ENCODE measurements at places on chromosomes 5 and 9.

- no peak for DNase-seq
Measured at GRCh38 chr5:132180134-132180745, 47.4 kb downstream of the P4HA2 start.

- no peak for DNase-seq
Measured at GRCh38 chr5:5971203-5971602, 407.1 kb downstream of the MED10 start.

DNA sequence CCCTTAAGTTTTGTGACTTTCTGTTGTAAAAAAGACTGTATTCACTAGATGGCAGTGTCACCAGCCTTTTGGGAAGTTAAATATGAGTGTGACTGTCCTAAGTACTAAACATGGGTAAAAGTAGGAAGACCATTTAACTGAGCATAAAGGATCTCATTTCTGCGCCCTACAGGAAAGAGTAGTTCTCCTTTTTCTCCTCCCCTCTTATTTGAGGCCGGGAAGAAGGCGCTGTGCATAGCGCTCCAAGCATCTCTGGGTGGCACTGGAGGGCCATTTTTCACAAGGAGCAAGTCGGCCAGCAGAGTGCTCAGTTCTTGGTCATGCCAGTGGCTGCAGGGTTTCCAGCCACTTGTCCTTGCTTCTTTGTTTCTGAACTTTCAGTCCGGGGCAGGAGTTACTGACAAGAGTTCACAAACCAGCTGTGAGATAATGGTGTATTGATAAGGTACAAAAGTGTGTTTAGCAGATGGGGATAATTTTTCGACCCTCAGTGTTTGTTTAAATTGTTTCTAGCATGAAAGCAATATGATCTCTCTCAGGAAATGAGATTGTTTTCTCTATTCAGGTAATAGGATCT lies 227.6 kb upstream of the DMRT1 start:
- peak; percentile 32 for DNase-seq

DNA sequence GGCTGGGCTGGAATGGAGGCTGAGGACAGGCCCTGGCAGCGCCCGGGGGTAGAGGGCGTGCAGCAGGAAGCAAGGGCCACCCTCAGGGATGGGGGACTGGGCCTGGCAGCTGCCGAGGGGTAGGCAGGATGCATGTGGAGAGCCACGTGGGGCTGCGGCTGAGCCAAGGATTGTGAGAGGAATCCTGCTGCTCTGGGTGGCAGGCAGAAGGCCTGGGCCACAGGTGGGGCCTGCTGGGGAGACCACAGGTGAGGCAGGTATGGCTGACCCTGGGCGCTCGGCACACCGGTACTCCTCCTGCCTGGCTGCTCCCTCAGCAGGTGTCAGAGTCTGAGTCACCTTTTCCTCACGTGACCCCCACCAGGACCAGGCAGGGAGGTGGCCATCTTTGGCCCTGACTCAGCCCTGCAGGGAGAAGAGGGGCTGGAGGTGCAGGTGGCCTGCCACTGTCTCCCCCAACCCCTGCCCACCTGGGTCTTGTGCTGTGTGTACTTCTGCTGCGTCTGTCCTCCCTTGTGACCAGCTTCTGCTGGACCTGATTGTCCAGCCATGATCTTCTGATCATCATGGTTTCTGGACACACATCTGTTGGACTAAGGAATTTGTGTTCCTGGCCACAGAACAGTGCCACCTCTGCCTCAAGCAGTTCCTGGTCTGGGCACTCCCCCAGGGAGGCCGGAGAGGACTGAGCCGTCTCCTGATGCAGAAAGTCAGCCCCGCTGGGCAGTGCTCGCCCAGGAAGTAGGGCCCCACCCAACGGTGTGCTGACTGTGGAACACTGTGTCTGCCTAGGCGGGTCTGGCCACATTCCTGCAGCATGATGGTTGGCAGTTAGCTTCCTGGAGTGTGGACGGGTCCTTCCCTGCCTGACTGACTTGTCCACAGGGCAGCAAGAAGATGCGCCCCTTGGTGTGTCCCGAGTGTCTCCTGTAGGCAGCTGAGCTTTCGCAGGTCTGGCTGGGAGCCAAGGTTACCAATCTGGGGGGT lies 6.4 kb downstream of the ARRDC1 start:
- peak; percentile 15 for DNase-seq

DNA sequence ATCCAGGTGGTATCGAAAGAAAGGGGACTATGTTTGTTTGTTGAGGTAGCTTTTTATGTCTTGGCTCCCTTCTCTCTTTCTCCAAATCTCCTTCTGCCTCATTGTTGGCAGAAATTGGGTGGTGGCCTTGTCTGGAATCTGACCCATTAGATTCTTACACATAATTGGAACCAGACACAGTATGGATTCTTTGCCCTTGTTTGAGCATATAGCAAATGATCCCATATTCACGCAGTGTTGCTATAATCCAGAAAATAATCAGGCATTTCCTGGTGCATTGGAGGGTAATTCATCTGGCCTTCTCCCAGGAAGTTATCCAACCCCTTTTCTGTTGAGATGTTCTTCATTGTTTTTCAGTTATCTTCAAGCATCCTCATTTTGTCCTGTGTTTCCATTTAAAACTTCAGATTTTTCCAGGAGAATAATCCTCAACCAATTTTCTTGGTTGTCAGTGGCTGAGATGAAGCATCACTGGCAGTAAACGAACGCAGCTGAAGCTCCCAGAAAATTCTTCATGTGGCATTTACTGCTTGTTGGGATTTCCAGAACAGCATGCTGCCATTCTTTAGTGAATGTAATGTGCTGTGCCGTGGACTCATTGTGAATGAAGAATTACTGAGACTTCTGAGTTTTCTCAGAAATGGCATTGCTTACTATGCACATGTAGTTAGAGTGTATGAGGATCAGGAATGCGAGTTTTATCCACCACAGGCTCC lies 70.5 kb upstream of the NTRK2 start:
- DNase-seq: no peak

GRCh38 chr5:119355685-119356611 lies at the start of gene TNFAIP8:
Gene TNFAIP8 (plus strand): TSS chr5:119356019. CDS start chr5:119356091, 72 bp downstream.
- peak; percentile 51 for DNase-seq

- DNase-seq: no peak
Measured at GRCh38 chr5:168157141-168157540, 134.3 kb upstream of the WWC1 start.

GRCh38 chr5:87151547-87151946 lies 116.1 kb upstream of the RASA1 start:
- no peak for DNase-seq

DNA sequence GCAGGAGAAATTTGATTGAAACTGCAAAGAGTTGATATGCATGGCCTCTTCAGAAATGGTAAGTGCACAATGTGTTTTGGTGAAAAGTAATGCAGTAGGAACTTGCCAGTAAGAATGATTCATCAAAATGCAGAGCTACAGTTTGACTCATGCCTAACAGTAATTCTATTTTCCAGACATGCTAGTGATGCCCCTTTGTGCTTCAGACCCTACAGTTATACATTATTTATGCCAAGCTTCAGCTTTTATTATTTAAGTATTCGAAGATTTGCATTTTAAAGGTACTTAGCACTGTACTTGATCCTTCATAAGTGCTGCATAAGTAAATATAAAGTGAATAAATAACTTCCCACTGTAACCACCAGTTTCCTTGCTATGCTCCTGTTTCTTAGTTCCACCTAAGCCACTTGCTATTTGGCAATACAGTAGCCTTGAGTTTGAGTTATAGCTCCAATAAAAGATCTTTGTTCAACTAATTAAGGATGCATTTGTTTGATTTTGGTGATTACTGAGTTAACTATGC lies 3.6 kb upstream of the SPATA31E1 start:
- DNase-seq: no peak

DNA sequence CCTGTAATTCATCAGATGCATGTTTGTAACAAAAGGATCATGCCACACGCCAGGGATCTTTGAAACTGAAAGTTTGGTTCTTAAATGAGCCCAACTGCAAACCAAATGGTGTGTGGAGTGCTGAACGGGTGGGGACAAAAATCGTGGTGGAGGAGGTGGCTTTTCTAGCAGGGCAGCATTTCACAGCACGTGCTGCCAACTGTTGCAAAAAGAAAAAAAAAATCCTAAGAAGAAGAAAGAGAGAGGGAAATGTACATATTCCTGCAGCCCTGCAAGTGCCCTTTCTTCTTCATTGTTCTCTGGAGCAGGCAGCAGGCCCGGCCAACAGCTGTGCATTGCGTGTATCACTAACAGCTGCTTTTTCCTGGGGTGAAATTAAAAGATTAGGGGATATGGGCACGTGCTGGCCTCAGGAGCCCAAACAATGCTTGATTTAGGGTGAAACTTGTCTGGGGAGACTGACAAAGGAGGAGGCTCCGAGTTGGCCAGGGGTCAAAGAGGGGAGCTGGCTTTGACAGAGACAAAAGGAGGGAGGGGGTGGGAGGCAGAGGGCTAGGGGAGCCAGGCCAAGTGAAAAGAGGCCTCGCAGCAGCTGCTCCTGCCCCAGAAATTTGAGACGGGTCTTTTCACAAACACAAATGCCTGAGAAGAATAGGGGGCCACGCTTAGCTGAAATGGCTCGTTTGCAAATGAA lies 73.0 kb downstream of the GADD45G start:
- no peak for DNase-seq

DNA sequence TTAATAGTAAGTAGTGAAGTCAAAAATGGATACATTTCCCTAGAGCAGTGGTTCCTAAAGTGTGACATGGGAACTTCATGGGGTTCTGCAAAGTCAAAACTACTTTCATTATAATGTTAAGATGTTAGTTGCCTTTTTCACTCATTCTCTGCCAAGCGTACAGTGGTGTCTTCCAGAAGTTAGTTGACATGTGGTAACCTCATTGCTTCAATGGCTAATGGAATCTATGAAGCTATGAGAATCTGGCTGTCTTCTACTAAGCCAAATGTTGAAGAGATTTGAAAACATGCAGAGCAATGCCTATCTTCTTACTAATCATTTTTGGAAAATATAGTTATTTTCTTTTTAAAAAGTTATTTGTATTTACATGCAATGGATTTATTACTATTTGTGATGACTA lies 111.8 kb downstream of the SLC12A2 start:
- no peak for DNase-seq

GRCh38 chr9:78578072-78578471 lies 281.1 kb downstream of the PSAT1 start:
- DNase-seq: no peak

DNA sequence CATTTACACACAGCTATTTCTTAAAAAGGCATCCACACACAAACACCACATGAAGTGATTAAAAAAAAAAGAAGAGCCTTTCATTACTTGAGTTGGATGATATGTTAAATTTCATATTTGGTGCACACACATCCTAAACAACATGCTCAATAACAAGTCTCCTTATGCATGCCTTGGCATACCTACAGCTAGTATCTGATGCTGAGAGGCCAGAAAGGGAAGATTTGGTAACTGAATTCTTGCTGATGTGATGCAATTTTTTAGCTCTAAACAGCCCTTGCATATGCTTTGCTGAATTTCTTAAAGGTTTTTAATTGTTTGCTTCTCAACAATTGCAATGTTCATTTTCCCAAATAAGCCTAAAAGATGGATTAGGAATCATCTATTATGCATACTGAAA lies 338.8 kb downstream of the ARL15 start:
- no peak for DNase-seq

GRCh38 chr5:113902917-113903660 lies 389.6 kb downstream of the YTHDC2 start:
- DNase-seq: no peak

DNA sequence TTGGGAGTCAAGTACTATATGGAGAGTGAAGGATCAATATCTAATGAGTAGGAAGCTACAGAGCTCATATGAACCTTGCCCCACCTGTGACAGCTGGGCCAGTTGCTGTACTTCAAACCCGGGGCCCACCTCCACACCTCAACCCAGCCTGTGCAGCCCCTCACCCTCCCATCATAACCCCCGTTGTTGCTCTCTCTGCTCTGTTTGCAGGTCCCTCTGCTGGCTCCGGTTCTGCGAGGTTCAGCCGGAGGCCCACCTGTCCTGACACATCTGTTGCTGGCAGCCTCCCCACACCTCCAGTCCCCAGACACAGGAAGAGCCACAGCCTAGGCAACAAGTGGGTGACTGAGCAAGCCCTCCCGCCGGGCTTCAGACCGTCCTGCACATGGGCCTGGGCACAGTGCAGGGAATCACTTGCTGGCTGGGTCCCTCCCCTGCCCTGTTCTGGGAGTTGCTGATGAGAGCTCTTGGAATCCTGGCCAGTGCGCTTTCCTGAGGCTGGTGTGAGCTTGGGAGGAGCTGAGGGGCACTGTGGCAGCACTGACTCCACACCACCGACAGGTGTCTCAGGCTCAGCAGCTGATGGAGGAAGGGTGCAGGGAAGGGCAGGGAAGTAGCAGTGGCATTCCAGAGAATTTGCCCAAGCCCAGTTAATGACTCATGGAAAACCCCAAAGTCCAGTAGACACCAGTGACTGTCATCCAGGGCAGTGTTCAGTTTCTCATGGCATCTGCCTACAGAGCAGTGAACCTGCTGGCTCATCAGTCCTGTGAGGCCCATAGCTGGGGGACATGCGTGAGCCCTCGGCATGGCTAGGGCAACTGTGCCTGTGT lies 69.5 kb upstream of the GARNL3 start:
- DNase-seq: no peak

DNA sequence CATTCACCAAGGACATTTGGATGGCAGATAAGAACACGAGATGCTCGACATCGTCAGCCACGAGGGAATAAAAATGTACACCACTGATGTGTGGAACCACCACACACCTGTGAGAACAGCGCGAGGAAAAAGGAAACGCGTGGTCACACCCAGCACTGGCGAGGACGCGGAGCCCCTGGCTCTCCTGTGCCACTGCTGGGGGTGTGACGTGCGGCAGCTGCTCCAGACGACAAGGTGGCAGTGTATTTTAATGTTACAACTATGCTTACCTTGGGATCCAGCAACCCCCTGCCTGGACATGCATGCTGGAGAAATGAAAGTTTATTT lies 13.6 kb upstream of the CEP72 start:
- DNase-seq: no peak

GRCh38 chr9:133824106-133824801 lies 86.1 kb upstream of the SARDH start:
- DNase-seq: no peak

DNA sequence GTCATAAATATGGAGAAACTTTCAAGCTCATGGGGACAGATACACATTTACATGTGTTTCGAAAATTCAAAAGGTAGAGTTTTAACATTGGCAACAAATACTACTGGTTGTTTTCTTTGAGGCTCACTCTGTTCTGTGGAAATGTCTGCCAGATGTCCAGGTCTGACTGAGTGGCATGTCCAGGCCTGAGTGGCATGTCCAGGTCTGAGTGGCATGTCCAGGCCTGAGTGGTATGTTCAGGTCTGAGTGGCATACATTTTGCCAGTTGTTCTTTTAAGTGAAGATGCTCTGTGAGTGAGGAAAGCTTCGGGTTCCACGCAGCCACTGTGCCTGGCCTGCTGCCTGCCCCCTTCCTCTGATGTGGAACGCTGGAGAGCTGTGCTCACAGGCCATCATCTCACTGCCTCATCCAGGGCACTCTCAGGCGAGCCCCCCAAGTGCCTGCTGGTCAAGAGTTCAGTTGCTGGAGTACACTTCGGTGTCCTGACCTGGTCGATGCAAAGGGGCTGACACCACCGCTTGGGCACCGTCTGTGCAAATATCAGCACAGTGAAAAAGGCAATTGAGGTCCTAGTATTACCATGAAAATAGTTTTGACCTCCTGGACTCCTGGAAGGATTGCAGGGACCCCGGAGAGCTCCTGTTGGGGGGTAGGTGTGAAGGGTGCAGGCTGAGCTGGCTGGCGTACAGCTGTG lies 89.9 kb downstream of the EHMT1 start:
- no peak for DNase-seq

Data from CD4-positive, alpha-beta T cell treated with Interleukin-10 for 1 hour (primary cell).